ENCODE measurements at places on chromosomes 13 and 19. TPM values are rescaled to one million over a fixed set of nuclear protein-coding genes. Genes with fewer than 3 reads are reported as not detected.

Gene SPRYD7
- total RNA-seq, result 6.1 TPM

Gene CYP4F3
- total RNA-seq, result not detected

DNA sequence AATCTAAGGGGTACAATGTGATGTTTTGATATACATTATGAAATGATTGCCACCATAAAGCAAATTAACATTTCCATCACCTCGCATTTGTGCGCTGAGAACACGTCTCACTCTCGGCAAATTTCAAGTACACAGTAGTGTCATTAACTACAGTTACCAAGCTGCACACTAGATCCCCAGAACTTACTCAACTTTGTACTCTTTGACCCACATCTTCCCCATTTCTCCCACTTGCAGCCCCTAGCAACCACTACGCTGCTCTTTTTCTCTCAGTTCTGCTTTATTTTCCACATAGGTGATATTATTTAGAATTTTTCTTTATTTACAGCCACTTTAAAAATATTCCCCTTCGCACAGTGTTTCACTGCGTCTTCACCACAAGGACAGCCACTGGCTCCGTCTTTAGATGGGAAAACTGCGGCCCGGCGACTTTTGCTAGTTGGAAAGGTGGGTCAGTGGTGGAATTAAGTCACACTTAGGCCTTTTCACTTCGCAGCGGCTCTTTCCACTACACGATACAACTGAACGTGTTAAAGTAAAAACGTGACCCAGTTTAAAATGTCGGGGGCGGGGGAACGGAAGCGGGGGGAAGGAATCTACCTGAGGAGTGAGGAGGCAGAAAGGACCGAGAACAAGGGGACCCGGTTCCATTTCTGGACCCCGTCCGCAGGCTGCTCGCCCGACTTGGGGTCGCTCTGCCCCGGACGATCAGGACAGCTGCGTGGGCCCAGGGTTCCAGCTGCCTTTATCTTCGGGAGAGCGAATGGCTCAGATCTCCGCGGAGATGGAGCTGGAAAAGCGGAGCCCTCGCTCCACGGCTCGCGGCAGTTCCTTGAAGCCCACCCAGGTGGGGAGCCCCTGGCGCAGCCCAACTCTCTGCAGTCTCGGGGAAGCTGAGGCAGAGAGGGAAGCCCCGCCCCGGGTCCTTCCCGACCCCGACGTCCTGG lies 486.1 kb downstream of the UQCRFS1 start:
- no peak for DNase-seq
- H3K4me1 ChIP-seq, result no peaks in the 10 kb centered on the region
- peak overlapping the region; percentile 38 for H3K4me3 ChIP-seq
- H3K27ac ChIP-seq, result no peak overlapping the region

Gene PSPN
- total RNA-seq, result 1.9 TPM

- H3K4me3 ChIP-seq, result no peak overlapping the region
- no peaks in the 10 kb centered on the region for H3K27me3 ChIP-seq
- H3K4me1 ChIP-seq, result no peaks in the 10 kb centered on the region
- no peak overlapping the region for H3K27ac ChIP-seq
- H3K36me3 ChIP-seq, result no peaks in the 10 kb centered on the region
- DNase-seq, result no peak
Observed at GRCh38 chr13:89375839-89376238, 1704.7 kb downstream of the SLITRK5 start.

DNA sequence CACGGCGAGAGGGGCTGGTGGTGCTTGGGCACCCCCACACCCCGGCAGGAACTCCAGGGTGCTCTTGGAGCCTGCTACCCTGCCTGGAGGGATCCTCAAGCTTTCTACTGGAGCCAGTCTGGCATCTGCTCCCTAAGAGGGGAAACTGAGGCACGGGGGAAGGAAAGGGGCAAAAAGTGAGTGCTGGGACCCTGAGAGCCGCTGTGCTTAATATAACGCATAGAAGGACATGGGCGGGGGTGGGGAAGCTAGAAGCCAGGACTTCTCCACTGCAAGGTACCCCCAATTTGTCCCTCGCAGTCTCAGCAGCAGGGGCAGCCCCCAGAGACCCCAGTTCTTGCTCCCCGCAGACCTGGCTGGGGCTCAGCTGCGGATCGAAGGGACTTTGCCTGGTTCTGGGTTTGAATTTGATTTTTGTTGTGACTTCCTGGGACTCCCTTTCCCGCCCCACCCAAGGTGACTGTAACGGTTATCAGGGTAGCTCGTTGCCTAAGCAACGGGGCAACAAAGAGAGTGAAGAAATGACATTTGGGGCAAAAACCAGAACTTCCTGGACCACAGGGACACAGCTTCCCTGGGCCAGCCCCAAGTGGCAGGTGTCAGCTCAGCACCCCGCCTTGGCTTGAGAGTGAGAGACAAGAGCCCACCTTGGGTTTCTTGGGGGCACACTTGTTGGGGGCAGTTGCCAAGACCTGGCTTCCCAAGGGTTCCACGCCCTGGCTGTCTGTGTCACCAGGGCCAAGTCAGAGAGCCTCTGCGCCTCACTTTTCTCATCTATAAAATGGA lies 638 bp downstream of the ADGRE5 start:
- H3K36me3 ChIP-seq, result no peaks in the 10 kb centered on the region
- no peak overlapping the region for H3K4me3 ChIP-seq
- no peak overlapping the region for H3K27ac ChIP-seq
- no peaks in the 10 kb centered on the region for H3K27me3 ChIP-seq
- peak; percentile 53 for DNase-seq

GRCh38 chr19:14081797-14082674 lies 3.5 kb downstream of the C19orf67 start:
- DNase-seq, result no peak
- H3K27me3 ChIP-seq, result no peaks in the 10 kb centered on the region
- peak overlapping the region; percentile 69 for H3K4me3 ChIP-seq
- H3K36me3 ChIP-seq, result no peaks in the 10 kb centered on the region
- H3K4me1 ChIP-seq, result peaks cover 9% of the 10 kb centered on the region

Gene DUXA
- total RNA-seq, result not detected

GRCh38 chr19:1062387-1063029 lies 4.5 kb upstream of the ARHGAP45 start:
- no peak overlapping the region for H3K4me3 ChIP-seq
- peaks cover 18% of the 10 kb centered on the region for H3K4me1 ChIP-seq
- no peak overlapping the region for H3K27ac ChIP-seq
- no peak for DNase-seq
- H3K36me3 ChIP-seq, result no peaks in the 10 kb centered on the region

GRCh38 chr13:42803563-42804204 lies 22.3 kb downstream of the FAM216B start:
- no peaks in the 10 kb centered on the region for H3K4me1 ChIP-seq
- no peak overlapping the region for H3K27ac ChIP-seq
- H3K36me3 ChIP-seq, result no peaks in the 10 kb centered on the region

- no peak overlapping the region for H3K4me3 ChIP-seq
- no peak overlapping the region for H3K27ac ChIP-seq
- H3K36me3 ChIP-seq, result peaks cover 22% of the 10 kb centered on the region
- H3K4me1 ChIP-seq, result no peaks in the 10 kb centered on the region
- H3K27me3 ChIP-seq, result no peaks in the 10 kb centered on the region
- DNase-seq, result no peak
Observed at GRCh38 chr19:10918359-10918758, 10.1 kb downstream of the YIPF2 start.

Gene TSHZ3
- total RNA-seq, result 0.63 TPM

Gene TUBB4A
- total RNA-seq, result 18.2 TPM

Gene VSTM1
- not detected for total RNA-seq

DNA sequence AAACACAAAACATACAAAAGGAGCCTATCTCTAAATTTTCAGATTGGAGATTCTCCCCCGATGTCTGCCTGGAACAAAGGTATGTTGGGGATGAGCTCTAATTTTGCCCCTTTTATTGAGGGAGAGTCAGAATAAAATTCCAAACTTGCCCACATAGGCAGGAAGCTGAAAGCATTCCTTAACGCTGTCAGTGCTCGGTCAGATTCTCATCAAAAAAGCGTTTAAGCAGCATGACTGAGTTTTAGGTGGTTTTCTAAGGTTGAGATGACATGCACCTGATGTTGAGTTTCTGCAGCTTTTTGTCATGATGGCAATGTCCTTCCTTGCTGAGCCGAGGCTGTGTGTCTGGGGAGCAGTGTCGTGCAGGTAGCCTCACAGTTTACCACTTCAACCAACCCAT lies 48.4 kb upstream of the MEDAG start:
- H3K27me3 ChIP-seq, result peaks cover 3% of the 10 kb centered on the region
- H3K36me3 ChIP-seq, result no peaks in the 10 kb centered on the region
- H3K4me3 ChIP-seq, result no peak overlapping the region

GRCh38 chr13:74966814-74967424 lies 515.0 kb downstream of the TBC1D4 start:
- peak; percentile 58 for DNase-seq
- no peaks in the 10 kb centered on the region for H3K4me1 ChIP-seq
- no peak overlapping the region for H3K27ac ChIP-seq
- H3K4me3 ChIP-seq, result no peak overlapping the region
- H3K27me3 ChIP-seq, result no peaks in the 10 kb centered on the region

DNA sequence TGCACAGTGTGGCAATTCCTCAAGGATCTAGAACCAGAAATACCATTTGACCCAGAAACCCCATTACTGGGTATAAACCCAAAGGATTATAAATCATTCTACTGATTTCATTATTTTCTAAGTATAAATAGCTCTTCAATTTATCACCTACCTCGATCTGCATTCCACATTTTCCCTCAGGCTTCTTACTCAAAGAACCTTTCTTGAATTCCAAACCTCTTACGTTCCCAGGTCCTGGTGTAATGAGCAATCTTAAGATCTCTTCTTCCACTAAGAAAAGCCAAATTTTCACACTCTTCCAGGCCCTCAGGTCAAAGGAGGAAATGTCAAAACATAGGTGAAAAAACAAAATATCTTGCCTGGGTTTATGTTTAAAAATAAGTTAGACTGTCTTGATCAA lies 237.3 kb upstream of the GPC6 start:
- no peak overlapping the region for H3K27ac ChIP-seq

DNA sequence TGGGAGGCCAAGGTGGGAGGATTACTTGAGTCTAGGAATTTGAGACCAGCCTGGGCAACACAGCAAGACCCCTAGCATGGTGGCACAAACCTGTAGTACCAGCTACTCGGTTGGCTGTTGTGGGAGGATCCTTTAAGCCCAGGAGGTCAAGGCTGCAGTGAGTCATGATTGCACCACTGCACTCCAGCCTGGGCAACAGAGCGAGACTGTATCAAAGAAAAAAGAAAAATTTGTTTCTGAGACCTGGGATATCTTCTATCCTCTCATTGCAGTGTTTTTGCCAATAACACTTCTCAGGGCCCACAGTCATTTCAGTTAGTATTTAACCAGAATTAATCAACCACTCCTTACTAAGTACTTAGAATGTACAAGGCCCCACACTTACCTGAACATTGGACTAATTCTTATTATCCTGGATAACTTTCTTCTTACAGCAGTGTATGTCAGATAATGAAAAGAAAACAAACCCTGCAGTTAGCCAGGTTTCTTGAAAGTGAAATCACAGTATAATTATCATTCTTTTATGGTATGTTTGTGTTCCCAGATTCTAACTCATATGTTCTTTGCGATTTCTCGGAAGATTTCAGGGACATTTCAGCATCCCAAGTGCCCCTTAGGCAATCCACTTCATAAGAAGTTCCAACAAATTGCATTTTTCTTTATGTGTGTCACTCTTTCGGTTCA lies 75.6 kb upstream of the KLF5 start:
- no peaks in the 10 kb centered on the region for H3K4me1 ChIP-seq
- peak; percentile 72 for DNase-seq
- H3K27ac ChIP-seq, result no peak overlapping the region
- H3K36me3 ChIP-seq, result no peaks in the 10 kb centered on the region
- H3K4me3 ChIP-seq, result no peak overlapping the region

GRCh38 chr19:31444931-31445330 lies 95.7 kb upstream of the TSHZ3 start:
- no peak overlapping the region for H3K4me3 ChIP-seq
- no peaks in the 10 kb centered on the region for H3K27me3 ChIP-seq
- no peaks in the 10 kb centered on the region for H3K4me1 ChIP-seq
- H3K36me3 ChIP-seq, result no peaks in the 10 kb centered on the region
- no peak for DNase-seq

Gene SPACA4
- not detected for total RNA-seq

Gene LILRB3
- 0.27 TPM for total RNA-seq

Gene MBD3L3
- not detected for total RNA-seq

GRCh38 chr13:36815062-36815461 lies 4.0 kb upstream of the RFXAP start:
- no peak overlapping the region for H3K4me3 ChIP-seq
- H3K36me3 ChIP-seq, result no peaks in the 10 kb centered on the region
- no peak overlapping the region for H3K27ac ChIP-seq
- no peaks in the 10 kb centered on the region for H3K27me3 ChIP-seq
- H3K4me1 ChIP-seq, result peaks cover 2% of the 10 kb centered on the region

Gene KLK14
- not detected for total RNA-seq

Gene MED26
- 15.1 TPM for total RNA-seq

GRCh38 chr13:99526549-99526948 lies 25.3 kb downstream of the TM9SF2 start:
- H3K4me1 ChIP-seq, result peaks cover 13% of the 10 kb centered on the region
- DNase-seq, result no peak
- H3K4me3 ChIP-seq, result no peak overlapping the region
- peak overlapping the region; percentile 65 for H3K27ac ChIP-seq
- H3K36me3 ChIP-seq, result peaks cover 5% of the 10 kb centered on the region
- H3K27me3 ChIP-seq, result no peaks in the 10 kb centered on the region

Gene ZMYM2
- total RNA-seq, result 82.1 TPM

DNA sequence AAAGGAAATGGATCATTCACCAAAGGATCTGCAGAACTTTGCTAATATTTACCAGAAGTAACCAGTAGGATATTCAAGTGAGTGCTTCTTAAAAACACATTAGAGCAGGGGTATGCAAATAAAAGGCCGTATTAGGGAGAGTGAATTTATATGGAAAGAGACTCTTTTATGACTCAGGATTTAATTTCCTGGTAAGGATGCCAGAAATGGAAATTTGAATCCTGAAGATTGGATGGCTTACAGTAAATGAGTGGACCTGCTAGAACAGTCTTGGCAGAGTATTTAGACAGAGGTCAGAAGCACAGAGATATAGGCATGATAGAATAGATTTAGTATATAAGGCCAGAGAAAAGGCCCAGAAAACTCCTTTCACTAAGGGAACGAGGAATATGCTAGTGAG lies 201.6 kb downstream of the SLITRK5 start:
- H3K4me1 ChIP-seq, result no peaks in the 10 kb centered on the region
- H3K27ac ChIP-seq, result no peak overlapping the region
- H3K36me3 ChIP-seq, result no peaks in the 10 kb centered on the region
- DNase-seq, result no peak

- no peak overlapping the region for H3K27ac ChIP-seq
- no peak for DNase-seq
- H3K36me3 ChIP-seq, result no peaks in the 10 kb centered on the region
- H3K4me1 ChIP-seq, result no peaks in the 10 kb centered on the region
- H3K27me3 ChIP-seq, result no peaks in the 10 kb centered on the region
Observed at GRCh38 chr13:55567721-55568625, 1572.7 kb upstream of the PRR20A start.

- no peak for DNase-seq
- no peaks in the 10 kb centered on the region for H3K27me3 ChIP-seq
- no peaks in the 10 kb centered on the region for H3K4me1 ChIP-seq
Observed at GRCh38 chr19:33130433-33130832, 1.5 kb upstream of the WDR88 start.

Gene ATP11A
- 42.9 TPM for total RNA-seq

GRCh38 chr13:75090872-75091615 lies 390.9 kb downstream of the TBC1D4 start:
- no peak overlapping the region for H3K4me3 ChIP-seq
- H3K4me1 ChIP-seq, result peaks cover 18% of the 10 kb centered on the region
- H3K36me3 ChIP-seq, result no peaks in the 10 kb centered on the region

GRCh38 chr13:49711218-49711863 lies 20.1 kb upstream of the EBPL start:
- no peaks in the 10 kb centered on the region for H3K27me3 ChIP-seq
- no peaks in the 10 kb centered on the region for H3K4me1 ChIP-seq
- no peak overlapping the region for H3K4me3 ChIP-seq
- peak; percentile 79 for DNase-seq
- H3K27ac ChIP-seq, result peak overlapping the region; percentile 61
- peaks cover 20% of the 10 kb centered on the region for H3K36me3 ChIP-seq

Data from cardiac muscle cell (in vitro differentiated cells and primary cell).